Activated T-helper 17 cell treated with anti-CD3 and anti-CD28 coated beads, Interleukin-2, amount 50 U/mL, for 72 hours (primary cell): ENCODE measurements at places on chromosomes 5 and 9. TPM values are rescaled to one million over a fixed set of nuclear protein-coding genes. Genes with fewer than 3 reads are reported as not detected.

- no peak for ATAC-seq
Measured at GRCh38 chr5:79002374-79002773, 17.3 kb upstream of the ARSB start.

DNA sequence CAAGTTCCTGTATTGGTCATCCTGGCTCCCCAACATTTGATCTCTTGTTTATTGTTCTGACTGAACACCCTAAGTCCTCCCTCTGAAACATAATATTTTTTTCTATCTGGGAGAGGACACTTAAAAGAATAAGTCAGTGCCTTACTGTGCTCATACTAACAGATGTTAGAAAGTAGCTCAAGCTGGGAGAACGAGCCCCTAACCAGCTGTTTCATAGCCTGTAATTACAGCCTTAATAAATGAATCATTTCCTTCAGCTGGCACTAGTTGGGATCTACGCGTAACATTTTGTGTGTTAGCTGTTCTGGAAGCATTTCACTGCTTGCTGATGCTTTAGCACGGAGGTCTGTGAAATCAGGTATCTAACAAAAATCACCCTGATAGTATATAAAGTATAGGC lies 345.9 kb upstream of the RIOK2 start:
- no peak for ATAC-seq

GRCh38 chr5:89499787-89500186 lies 616.8 kb upstream of the MEF2C start:
- ATAC-seq: no peak

DNA sequence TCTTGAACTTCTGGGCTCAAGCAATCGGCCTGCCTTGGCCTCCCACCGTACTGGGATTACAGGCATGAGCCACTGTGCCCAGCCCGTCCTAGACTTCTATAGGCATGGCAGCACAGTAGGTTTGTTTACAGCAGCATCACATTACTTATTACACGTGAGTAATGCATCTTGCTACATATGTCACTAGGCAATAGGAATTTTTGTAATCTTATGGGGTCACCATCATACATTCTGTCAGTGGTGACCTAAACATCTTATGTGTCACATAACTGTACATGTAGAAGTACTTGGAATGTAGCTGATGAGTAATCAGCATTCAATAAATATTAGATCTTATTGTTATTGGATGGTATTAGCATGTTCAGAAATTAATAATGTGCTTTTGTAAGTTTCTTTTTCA lies 22.9 kb upstream of the ABCA1 start:
- no peak for ATAC-seq

DNA sequence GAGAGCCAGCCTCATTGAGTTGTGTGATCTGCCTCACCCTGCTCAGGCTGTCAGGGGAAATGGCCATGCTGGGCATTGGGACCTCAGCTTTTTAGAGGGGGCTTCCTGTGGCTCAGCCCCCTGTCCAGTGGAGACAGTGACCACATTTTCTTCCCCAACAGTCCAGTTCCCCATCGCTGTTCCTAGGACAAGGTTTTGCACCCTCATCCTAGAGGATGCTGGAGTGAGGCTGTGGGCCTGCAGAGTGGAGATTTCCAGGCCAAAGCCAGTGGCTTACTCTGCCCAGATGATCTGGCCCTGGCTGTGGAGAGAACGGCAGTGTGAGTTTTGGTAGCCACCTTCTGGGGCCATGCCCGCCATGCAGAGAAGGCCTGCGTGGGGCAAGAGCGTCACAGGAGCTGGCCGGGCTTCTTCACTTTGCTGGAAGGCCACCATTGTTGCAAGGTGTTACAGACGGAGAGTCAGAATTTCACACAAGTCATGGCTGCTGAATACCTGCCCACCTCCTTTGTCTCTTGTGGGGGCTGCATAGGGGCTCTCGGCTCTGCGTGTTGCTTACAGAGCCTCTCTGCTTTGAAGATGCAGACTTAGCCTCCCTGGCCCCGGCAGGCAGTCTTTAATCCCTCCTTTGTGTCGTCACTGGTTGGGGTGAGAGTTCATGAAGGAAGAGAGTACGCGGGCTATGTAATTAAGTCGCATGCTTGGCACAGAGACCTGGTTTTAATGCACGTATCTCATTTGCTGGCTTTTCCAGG lies 35.2 kb upstream of the PITX1 start:
- ATAC-seq: no peak

The SLC36A2 gene
- not detected for total RNA-seq

The LRRC70 gene
- 2.5 TPM for total RNA-seq
